ENCODE measurements at places on chromosomes 6 and 20.

DNA sequence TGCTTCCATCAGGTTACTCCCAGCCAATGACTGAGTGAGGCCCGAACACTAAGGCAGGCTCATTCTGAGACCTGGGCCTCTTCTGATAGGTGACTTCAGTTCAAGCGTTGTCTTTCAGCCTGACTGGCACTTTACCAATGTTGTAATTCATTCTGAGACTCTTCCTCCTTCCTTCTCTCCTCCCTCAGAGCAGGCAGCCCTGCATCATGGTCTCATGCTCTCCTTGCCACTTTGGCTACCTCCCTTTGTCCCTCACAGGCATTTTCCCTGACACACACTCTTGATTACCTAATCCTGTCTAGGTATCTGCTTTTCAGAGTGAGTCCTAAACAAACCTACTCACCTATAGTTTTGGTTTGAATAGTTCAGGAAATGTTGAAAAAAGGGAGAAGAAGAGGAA is 12.6 kb upstream of the WFDC12 start:
- DNase-seq: no peak

GRCh38 chr6:167930295-167930694 is 67.2 kb upstream of the KIF25 start:
- DNase-seq: no peak

- DNase-seq: no peak
Observed at GRCh38 chr6:141301779-141302178, 830.9 kb upstream of the GJE1 start.

- no peak for DNase-seq
Observed at GRCh38 chr6:118649918-118650581, 1.3 kb downstream of the CEP85L start.

DNA sequence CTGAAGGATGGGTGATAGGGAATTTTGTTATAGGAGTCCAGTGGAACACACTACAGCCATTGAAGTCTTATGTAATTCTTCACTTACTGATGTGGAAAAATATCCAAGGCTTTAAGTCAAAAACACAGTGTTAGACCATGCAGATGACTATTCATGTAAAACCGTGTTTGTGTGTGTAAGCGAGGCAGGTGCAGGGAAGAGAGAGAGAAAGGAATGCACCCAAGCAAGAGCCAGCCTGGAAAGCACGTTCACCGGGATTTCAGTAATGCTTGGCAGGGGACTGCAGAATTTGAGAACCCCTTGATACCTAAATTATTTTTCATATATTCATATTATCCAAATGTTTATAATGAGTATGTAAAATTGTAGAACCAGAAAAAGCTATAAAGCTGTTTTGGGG is 17.9 kb downstream of the RALGAPA2 start:
- no peak for DNase-seq

DNA sequence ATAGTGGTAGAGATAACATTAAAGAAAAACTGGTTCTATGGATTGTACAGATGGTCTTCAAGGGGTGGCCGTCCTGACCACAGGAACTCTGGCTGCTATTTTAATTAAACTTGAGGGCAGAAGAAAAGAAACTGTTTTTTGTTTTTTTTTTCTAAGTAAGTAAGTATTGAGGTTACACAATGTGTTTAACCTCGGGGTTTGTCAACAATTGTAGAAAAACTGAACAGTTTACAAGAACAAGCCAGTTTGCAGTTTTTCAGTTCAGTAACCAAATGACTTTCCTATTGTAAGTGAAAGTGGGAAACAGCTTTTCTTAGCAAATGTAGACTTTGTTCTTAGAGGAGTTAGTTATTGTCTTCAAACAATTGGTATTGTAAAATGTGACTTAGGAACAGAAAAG is 77.0 kb downstream of the PLCB1 start:
- no peak for DNase-seq
